Omental fat pad (tissue), 4 donors: ENCODE measurements at places on chromosomes 2 and 18. TPM values are rescaled to one million over a fixed set of nuclear protein-coding genes. Genes with fewer than 3 reads are reported as not detected.

DNA sequence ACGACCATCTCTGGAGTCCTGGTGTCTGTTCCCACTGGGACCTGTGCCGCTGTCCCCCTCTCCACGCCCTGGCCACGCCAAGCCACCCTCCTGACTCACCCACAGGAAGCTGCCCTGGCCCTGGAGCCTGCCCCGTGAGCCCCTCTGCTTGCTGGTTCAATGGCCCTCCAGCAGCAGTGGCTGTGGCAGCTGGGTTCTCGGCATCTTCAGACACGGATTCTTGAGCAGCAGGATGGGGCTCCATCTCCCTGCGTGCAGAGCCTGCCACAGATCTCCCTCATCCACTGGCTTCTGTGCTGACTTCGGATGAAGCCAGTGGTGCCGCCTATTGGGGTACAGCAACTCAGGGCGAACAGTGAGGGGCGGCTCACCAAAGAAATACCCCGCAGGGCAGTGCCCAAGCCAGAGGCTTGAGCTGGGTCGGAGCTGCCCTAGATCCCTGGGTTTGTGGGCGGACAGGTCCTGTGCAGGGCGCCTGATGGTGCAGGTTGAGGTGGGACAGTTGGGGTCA is 14.0 kb downstream of the CAPN10 start:
- DNase-seq = no peak

DNA sequence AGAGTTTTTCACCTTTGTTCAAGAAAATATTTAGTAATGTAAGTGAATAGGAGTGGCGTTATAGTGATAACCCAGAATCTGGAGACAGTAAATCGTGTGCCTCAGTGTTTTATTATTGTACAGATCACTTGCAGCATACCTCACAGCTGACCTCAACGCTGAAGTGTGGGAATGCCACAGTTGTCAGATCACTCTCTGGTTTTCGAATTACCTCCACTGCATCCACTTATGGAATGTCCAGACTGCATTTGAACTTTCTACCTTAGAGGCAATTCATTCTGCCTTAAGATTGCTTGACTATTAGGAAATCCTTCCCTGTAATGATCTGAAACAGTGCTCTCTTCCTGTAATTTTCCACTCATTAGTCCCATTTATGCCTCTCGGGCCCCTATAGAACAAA is 164.5 kb upstream of the ALPP start:
- no peak for DNase-seq

DNA sequence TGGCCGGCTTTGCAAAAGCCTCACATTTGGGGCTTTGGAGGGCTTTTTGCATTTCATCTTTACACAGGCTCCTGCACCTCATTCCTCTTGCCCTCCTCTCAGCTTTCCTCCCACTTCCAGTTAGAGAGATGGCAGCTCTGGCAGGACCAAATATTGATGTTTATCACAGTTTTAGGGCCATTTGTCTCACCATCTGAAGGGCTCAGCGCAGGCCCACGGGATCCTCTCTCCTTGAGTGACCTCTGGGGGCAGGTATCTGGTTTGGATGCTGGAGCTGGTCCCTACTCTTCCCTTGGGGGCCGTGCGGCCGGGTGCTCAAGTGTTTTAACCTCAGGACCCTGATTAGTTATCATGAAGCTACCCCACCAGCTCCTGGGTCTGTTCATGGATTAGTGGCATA is 19.9 kb downstream of the ATOH8 start:
- DNase-seq = no peak

GRCh38 chr2:12934146-12934756 is 217.5 kb downstream of the TRIB2 start:
- no peak for DNase-seq

GRCh38 chr2:8694737-8695136 is 12.9 kb downstream of the ID2 start:
- no peak for DNase-seq

Gene COQ10B
- total RNA-seq = 46.2 TPM

Gene HOXD4
- total RNA-seq = 1.3 TPM

Gene MLPH
- 5.9 TPM for total RNA-seq

DNA sequence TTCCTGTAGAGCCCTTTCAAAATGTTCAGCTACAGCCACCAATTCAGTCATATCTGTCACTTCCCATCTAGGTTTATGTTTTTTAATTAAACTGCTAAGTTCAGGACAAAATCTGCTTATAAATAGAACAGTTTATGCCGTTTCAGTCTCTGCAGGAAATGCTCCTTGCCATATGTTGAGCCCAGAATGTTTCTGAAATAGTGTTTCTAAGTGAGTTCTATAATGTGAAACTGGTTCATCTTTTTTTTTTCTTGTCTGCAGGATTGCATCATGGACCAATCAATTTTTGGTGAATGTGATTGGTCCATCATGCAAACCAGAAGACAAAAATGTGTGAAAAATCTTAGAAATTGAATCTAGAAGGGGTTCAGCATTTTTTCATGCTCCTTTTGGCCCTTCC is 30.2 kb upstream of the RHOB start:
- DNase-seq = no peak

- DNase-seq = no peak
Measured at GRCh38 chr18:67650686-67651385, 134.3 kb upstream of the DSEL start.

- no peak for DNase-seq
Measured at GRCh38 chr2:188485496-188485895, 193.8 kb downstream of the GULP1 start.

DNA sequence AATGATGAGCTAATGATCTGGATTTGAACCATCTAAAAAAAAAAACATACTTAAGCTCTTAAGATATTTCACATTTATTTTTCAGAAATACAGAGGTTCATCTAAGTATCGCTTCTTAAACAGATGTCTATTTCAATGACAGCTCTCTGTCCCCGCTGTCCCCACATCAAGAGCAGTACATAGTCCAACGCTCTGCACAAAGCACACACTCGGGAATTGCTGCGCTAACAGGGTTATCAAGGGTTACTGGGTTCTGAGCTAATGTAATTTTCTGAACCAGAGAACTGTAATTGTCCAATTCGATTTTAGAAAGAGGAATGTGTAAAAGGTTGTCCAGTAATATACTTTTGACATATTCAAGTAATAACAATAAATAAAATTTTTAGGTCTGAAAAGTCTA is 58.8 kb upstream of the ST8SIA5 start:
- no peak for DNase-seq

DNA sequence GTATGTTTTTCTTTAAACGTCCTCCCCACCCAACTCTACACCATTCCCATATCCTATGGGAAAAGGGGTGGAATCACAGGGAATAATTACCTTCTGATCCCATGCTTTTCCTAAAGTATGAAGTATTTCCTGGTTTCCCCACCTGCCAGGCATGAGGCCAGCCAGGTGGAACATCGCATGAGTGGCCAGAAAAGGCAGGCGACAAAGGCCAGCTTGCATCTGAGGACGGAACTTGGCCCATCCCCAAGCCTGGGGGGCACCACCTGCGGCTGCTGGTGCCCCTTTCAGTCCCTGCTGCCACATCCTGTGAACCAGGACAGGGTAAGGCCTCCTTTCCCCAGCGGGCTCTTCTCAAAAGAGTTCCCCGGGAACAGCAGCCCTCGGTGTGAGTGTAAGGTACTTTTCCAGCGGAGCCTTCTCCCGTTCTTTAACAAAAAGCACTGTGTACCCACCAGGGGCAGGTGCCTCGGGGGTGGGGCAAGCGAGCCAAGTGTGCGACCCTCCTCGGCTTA is 1.2 kb upstream of the ERFE start:
- DNase-seq = no peak

DNA sequence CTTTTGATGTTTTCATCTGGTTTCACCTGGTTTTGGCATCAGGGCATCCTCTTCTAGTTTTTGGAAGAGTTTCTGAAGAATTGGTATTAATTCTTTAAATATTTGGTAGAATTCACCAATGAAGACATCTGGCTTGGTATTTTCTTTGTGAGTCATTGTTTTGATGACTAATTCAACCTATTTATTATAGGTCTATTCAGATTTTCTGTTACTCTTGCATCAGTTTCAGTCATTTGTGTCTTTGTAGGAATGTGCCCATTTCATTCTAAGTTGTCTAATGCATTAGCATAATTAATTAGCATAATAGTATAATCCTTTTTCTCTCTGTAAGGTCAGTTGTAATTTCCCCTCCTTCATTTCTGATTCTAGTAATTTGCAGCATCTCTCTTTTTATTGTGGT is 8.0 kb downstream of the GNLY start:
- DNase-seq = no peak

Gene FBXO36
- total RNA-seq = 1.1 TPM

DNA sequence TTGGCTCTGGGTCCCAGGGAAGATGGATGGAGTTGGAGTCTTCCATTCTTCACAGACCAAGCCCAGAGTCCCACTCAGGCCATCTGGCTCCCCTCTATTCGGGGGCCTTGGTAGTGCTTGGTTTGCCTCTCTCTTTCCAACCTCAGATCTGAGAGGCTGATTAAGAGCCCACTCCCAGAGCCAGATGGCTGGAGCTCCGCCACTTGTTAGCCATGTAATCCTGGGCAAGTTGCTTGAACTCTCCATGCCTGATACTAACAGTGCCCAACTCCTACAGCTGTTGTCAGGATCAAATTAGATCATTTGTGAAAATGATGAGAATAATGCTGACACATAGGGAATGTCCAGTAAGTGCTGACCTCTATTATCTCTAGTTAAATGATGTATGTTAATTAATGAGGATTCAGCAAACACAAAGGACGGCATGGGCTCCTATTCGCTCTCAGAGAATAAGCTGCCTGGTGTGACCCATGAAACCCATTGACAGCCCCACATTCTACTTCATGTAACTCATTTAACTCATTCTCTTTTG is 46.6 kb upstream of the SLC14A1 start:
- no peak for DNase-seq

DNA sequence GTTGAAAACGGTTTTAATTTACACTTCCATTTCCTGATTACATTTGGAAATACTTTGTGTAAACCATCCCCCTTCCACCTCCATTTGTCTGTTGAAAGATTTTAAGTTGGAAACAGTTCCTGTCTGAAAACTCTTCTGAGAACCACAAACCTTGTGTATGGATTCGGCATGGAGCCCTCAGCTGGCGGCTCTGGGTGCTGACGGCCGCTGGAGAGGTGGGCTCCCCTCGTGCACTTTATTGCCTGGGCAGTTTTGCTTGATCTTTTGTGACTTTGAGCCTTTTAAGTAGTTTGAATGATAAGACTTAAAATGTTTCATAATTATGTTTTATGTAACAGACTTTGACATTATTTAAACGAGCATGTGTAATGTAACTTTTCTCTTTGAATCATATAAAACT is 11.1 kb downstream of the KLF11 start:
- no peak for DNase-seq

Gene FBXO48
- 0.65 TPM for total RNA-seq

Gene FN1
- total RNA-seq = 220 TPM

GRCh38 chr2:79428745-79429144 is 84.1 kb upstream of the CTNNA2 start:
- no peak for DNase-seq

- DNase-seq = no peak
Measured at GRCh38 chr2:143473216-143473615, 344.0 kb downstream of the ARHGAP15 start.

Gene GALNT13
- 0.47 TPM for total RNA-seq

Gene ASB18
- total RNA-seq = not detected

GRCh38 chr2:145197944-145198343 is 678.0 kb upstream of the ZEB2 start:
- DNase-seq = no peak

Gene RAD51AP2
- total RNA-seq = not detected

GRCh38 chr2:129757366-129757914 is 222.0 kb upstream of the RAB6C start:
- DNase-seq = no peak

Gene SERPINB4
- not detected for total RNA-seq
